ENCODE measurements at places on chromosomes 16 and 17. TPM values are rescaled to one million over a fixed set of nuclear protein-coding genes. Genes with fewer than 3 reads are reported as not detected.

Gene KRTAP4-11
- not detected for total RNA-seq

Gene TVP23C
- 18.4 TPM for total RNA-seq

Gene GLTPD2
- total RNA-seq, result not detected

Gene TMEM235
- not detected for total RNA-seq

Gene TNP2
- not detected for total RNA-seq

Gene PSMD7
- total RNA-seq, result 120 TPM

Gene C16orf86
- 1.8 TPM for total RNA-seq

Gene PYY
- total RNA-seq, result not detected

Gene CWC25
- total RNA-seq, result 28.1 TPM

Gene KRT40
- total RNA-seq, result not detected

Gene SLC35G6
- not detected for total RNA-seq

Gene CDH5
- total RNA-seq, result not detected

Gene ZNF48
- 10.2 TPM for total RNA-seq

Gene CD300LG
- not detected for total RNA-seq

Gene KRT28
- not detected for total RNA-seq

Gene RPS15A
- 2,799 TPM for total RNA-seq

Gene MYH8
- not detected for total RNA-seq

Gene PPP1R1B
- total RNA-seq, result not detected

Gene SLC16A11
- total RNA-seq, result 0.63 TPM

Gene CPHXL2
- not detected for total RNA-seq

Gene NPB
- 0.17 TPM for total RNA-seq

Gene TXNDC11
- total RNA-seq, result 33.8 TPM

Gene ADAM11
- 0.74 TPM for total RNA-seq

Gene PMFBP1
- total RNA-seq, result 3.9 TPM

Gene NPIPB13
- 25.1 TPM for total RNA-seq

Gene SEPTIN12
- total RNA-seq, result not detected

Gene LPO
- 0.16 TPM for total RNA-seq

Gene QPRT
- total RNA-seq, result 3.2 TPM
